H9 (cell line): ENCODE measurements at places on chromosomes 3 and 15.
A peak's percentile ranks its signal among the peaks of the same experiment; 100 is the strongest.

GRCh38 chr3:42911551-42911950, 5.6 kb downstream of the ZNF662 start:
- H3K27me3 ChIP-seq, result no peaks in the 10 kb centered on the region; the same call in 1 of the 2 replicates
- peaks cover 51% of the 10 kb centered on the region for H3K36me3 ChIP-seq
- DNase-seq, result no peak
- H3K4me3 ChIP-seq, result no peak overlapping the region
- no peaks in the 10 kb centered on the region for H3K4me1 ChIP-seq

DNA sequence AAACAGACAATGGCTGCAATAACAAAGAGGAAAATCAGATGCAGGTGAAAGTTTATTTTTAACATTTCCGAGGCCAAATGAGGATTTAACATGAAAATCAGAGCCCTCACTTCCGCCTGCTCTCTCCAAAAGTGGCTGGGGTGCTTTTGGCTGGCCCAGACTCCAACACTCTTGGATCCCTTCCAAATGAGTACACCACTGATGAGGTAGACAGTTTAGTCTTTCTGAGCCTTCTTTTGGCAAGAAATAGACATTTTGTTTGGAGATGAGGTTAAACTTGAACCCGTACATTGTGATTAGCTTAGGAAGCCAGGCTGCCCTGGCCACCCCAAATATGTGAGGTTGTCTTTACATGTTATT, 51.0 kb upstream of the TRA2B start:
- H3K27me3 ChIP-seq, result no peaks in the 10 kb centered on the region
- no peak for DNase-seq
- H3K4me3 ChIP-seq, result no peak overlapping the region

GRCh38 chr15:62254137-62254934, 89.3 kb upstream of the C2CD4B start:
- H3K27me3 ChIP-seq, result no peaks in the 10 kb centered on the region
- no peak overlapping the region for H3K4me3 ChIP-seq
- peak; percentile 82 for DNase-seq
- peaks cover 4% of the 10 kb centered on the region; the same call in 1 of the 3 replicates for H3K36me3 ChIP-seq
- no peaks in the 10 kb centered on the region for H3K4me1 ChIP-seq
- H3K27ac ChIP-seq, result no peak overlapping the region

DNA sequence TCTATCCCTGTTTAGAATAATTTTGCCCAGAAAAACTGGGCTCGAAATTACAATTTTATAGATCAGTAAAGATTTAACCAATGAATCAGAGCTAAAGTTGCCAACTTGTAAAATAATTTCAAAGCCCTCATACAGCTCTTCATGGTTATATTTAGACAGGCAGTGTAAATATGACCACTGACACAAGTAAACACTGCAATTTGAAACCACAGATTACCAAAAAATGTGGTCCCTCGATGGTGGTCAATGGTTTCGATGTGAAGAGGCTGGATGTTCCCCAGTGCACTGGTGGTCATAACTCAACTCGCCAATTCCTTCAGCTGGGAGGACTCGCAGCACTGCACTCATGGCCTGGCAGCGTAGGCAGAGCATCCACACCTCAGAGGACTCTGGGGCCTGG, 28.6 kb downstream of the LRTM1 start:
- no peaks in the 10 kb centered on the region for H3K4me1 ChIP-seq
- no peak for DNase-seq
- H3K27me3 ChIP-seq, result no peaks in the 10 kb centered on the region

DNA sequence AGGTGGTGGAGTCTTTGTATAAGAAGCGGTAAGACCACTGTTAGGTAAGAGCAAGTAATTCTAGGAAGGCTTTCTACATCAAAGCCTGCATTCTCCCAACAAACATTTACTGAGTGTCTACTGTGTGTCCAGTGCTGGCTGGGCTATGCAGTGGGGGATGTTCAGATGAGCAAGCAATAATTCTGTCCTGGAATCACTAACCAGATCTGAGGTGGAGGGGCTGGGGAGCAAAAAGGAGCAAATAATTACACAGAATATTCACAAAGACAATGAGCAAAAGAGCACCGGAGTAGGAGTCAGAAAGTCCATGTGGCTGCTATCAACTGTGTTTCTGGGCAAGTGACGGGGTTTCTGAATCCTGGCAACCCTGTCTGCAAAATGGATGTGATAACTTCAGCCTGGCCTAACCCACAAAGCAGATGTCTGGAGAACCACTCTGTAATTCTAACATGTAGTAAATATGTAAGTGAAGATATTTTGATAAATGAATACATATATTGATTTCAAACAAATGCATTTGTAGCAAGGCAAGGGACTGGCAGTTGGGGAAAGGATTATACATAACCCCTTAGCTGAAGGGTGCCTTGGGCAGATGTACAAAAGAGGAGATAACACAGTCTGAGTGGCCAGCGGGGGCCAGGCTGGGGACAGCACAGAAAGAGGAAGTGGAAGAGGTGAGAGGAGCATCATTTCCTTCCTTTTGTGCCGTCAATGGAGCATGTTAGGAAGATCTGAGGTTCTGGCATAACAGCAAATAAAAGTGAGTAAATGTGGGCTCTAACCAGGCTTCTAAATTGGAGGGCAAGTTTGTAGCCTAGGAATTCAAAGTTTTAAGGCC, 28.8 kb downstream of the CYP8B1 start:
- peaks cover 3% of the 10 kb centered on the region; the same call in 1 of the 2 replicates for H3K4me1 ChIP-seq
- H3K36me3 ChIP-seq, result no peaks in the 10 kb centered on the region
- DNase-seq, result no peak
- no peak overlapping the region for H3K4me3 ChIP-seq
- no peaks in the 10 kb centered on the region for H3K27me3 ChIP-seq

DNA sequence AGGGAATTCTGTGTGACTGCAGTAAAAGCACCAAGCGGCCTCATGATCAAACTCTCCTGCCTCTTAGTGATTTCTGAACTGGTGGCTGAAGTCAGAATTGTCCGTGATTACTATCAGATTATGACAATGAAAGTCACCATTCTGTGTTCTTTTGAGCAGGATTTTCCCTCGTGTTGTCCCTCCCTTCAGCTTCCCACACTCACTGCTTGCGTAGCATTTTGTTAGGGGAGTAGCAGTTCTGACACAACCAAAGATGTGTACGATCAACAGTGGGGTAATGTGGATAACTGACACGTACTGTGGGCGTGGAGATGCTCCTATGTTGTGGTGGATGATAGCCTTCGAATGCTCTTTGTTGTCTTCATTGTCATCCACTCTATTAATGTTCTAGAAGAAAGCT, 67.8 kb upstream of the ICE2 start:
- H3K27me3 ChIP-seq, result no peaks in the 10 kb centered on the region
- H3K4me1 ChIP-seq, result peaks cover 8% of the 10 kb centered on the region
- no peaks in the 10 kb centered on the region for H3K36me3 ChIP-seq

GRCh38 chr3:196813903-196814302, 53.8 kb upstream of the SENP5 start:
- H3K4me1 ChIP-seq, result no peaks in the 10 kb centered on the region
- no peak overlapping the region for H3K27ac ChIP-seq
- H3K36me3 ChIP-seq, result peaks cover 63% of the 10 kb centered on the region
- H3K27me3 ChIP-seq, result no peaks in the 10 kb centered on the region
- no peak overlapping the region for H3K4me3 ChIP-seq

- no peak for DNase-seq
- H3K4me3 ChIP-seq, result no peak overlapping the region
- H3K27ac ChIP-seq, result no peak overlapping the region
- H3K36me3 ChIP-seq, result peaks cover 15% of the 10 kb centered on the region
Observed at GRCh38 chr3:87706176-87706575, 352.6 kb downstream of the CGGBP1 start.

DNA sequence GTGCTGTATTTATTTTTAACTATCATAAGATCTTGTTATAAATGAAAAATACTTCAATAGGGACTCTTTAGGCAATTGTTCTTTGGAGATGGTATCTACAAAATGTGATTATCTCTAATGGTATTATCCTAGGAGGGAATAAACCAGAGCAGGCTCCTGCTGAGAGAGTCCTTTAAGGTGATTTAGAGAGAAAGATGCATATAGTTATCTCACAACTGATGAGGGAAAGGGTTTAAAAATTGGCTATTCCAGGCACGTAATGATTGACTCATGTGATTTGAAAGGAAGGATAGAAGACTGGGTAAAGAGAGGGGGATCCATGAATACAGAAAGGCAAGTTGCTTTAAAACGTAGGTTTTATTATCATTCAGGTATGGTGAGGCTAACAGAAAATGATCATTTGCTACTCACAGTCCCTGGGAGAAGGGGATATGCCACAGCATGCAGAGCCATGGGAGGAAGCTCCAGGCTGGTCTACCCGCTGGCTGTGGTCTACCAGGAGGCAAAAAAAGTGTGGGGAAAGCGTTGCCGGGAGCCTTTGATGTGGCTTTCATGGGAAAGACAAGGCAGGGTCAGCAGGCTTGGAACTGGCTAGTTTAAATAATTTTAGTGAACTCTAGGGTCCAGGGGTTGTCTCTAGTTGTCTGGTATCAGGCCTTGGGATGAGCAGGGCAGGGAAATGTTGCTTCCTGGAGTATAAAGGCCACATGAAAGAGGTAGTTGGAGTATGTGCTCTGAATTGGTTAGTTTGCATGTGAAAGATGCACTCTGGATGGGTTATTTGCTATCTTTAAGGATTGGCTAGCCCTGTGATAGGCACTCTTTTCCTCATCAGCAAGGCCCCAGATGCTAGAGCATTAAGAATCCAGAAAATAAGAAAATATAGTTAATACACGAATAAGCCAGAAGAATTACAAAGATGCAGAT, 798.4 kb upstream of the GRM7 start:
- H3K27ac ChIP-seq, result no peak overlapping the region
- peak; percentile 37 for DNase-seq
- H3K36me3 ChIP-seq, result no peaks in the 10 kb centered on the region

- no peak for DNase-seq
- no peak overlapping the region for H3K27ac ChIP-seq
- H3K4me1 ChIP-seq, result no peaks in the 10 kb centered on the region; the same call in 1 of the 2 replicates
- H3K4me3 ChIP-seq, result no peak overlapping the region
- no peaks in the 10 kb centered on the region for H3K27me3 ChIP-seq
Observed at GRCh38 chr3:25508901-25509300, 80.8 kb downstream of the RARB start.

- H3K4me3 ChIP-seq, result no peak overlapping the region
- DNase-seq, result no peak
- no peaks in the 10 kb centered on the region for H3K36me3 ChIP-seq
- no peaks in the 10 kb centered on the region for H3K4me1 ChIP-seq
- no peaks in the 10 kb centered on the region for H3K27me3 ChIP-seq
Observed at GRCh38 chr3:2543247-2543646, 444.6 kb downstream of the CNTN4 start.

DNA sequence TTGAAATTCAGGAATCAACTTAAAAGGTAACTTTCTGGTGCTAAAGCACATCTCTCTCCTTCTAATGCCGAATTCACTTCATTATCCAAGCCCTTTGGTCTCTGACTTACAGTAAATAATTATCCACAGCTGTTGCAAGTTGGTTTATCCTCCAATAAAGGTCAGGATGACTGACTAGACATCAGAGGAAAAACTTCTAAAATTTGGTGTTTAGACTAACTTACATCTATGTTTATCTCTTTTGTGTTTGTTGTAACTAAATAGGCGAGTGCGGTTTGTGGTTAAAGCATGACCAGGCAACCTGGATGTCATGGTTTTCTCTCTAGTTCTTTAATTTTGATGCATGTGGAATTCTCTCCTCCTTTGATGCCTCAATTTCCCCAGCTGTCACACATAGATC, 237.4 kb upstream of the LRTM1 start:
- no peaks in the 10 kb centered on the region for H3K27me3 ChIP-seq
- no peak overlapping the region for H3K4me3 ChIP-seq
- no peak for DNase-seq
- no peaks in the 10 kb centered on the region for H3K36me3 ChIP-seq
- H3K27ac ChIP-seq, result no peak overlapping the region

DNA sequence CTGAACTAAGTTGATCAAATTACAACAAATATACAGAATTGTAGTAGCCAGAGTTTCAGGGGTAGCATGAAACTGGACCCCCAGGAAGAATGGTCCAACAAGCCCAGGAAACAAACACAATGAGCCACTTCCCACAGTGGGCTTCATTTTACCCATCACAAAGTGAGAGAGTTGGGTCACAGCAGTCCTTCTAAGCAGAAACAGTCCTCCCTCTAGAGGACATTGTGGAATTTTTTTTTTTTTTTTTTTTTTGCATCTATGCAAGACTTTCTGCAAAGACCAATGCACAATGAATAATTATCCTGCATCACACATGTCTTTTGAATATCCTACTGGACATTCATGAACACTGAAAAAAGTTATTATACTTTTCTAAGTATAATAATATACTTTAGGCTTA, 73.8 kb upstream of the ATP13A5 start:
- H3K4me3 ChIP-seq, result no peak overlapping the region
- no peak overlapping the region for H3K27ac ChIP-seq
- H3K4me1 ChIP-seq, result no peaks in the 10 kb centered on the region
- no peaks in the 10 kb centered on the region for H3K36me3 ChIP-seq
- H3K27me3 ChIP-seq, result no peaks in the 10 kb centered on the region
